ENCODE measurements at places on chromosomes 3 and 15. TPM values are rescaled to one million over a fixed set of nuclear protein-coding genes. Genes with fewer than 3 reads are reported as not detected.

CP gene
- total RNA-seq = 7.1 TPM

ARPP21 gene
- total RNA-seq = 0.83 TPM

DNA sequence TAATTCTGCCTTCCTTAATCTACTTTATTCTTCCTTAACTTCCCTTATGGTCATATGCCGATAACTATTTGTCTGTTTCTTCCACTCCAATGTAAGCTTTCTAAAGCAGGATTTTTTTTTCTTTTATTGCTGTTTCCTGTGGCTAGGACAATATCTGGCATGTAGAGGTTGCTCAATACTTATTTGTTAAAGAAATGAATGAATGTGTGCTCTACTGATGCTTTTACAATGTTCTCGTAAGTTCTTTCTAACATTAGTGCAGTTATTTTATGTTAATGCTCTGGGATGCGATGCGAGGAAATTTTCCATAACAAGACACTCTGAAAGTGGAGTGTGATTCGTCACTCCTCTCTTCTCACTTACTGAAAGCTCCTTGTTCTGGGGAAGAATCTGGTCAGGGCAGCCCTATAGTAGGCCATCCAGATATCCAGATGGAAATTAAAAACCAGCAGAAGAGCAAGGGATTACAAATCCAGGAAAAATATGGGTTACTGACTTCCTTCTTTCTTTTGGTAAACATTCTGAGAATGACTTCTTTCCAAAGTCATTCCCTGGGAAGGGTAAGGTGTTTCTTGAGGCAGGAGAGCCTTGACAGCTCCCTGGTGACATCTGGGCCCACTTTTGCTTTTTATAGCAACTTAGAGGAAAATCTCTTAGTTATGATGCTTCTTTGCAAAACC lies 420.4 kb downstream of the PDCD6IP start:
- DNase-seq = no peak

DNA sequence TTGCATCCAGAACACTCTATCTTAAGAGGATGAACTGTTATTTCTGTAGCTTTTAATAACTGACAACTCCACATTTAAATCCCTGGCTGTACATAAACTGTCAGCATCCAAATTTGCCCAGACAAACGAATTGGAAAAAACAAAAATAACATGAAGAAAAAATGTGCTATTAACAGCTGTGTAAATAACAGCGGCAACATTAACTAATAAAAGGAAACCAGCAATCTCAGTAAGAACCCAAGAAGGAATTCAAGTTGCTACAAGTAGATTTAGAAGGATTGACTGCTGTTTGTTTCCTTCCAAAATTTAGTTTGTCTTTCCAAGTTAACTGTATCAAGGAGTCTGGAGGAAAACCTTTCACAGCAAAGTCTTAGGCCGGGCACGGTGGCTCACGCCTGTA lies 550.6 kb upstream of the MDFIC2 start:
- no peak for DNase-seq

DNA sequence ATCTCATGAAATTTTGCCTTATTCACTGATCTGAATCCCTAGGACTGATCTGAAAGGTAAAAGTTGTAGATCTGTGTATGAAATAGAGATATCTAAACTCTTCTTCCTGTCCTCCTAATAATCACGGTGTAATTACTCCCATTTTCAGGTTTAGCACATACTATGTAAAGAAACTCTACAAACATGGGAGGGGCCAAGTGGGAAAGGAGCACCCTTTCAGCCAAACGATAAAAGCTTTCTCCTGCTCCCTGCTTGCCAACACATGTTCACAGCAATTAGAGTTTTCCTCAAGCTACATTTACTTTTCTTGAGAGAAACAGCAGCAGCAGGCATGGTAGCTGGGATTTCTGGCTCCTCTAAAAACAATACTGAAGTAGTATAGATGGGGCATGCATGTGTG lies 71.6 kb downstream of the CHAC1 start:
- no peak for DNase-seq

Data from sigmoid colon (tissue), 7 donors.